ENCODE measurements at places on chromosomes 4 and X.

GRCh38 chr4:162865102-162865501, 301.6 kb downstream of the NAF1 start:
- DNase-seq: no peak

DNA sequence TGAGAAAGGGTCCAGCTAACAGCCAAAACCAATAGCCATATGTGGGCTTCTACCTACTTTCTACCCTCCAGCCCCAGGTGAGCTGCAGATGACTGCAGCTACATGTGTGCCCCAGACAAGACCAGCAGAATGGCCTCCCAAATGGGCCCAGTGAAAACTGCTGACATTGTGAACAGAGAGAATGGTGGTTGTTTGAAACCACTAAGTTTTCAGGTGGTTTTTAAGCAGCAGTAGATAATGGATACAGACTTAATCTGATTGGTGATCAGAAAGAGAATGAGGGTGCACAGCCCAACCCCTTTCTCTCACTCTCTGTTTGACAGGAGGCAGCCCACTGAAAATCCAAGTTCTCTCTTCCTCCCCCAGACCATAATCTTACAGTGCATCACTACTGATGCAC, 42.5 kb upstream of the BBS12 start:
- DNase-seq: no peak

GRCh38 chrX:15895334-15895733, 40.7 kb upstream of the AP1S2 start:
- DNase-seq: no peak

- DNase-seq: no peak
These were observed 66.2 kb upstream of the PGRMC2 start for GRCh38 chr4:128353791-128354190.

DNA sequence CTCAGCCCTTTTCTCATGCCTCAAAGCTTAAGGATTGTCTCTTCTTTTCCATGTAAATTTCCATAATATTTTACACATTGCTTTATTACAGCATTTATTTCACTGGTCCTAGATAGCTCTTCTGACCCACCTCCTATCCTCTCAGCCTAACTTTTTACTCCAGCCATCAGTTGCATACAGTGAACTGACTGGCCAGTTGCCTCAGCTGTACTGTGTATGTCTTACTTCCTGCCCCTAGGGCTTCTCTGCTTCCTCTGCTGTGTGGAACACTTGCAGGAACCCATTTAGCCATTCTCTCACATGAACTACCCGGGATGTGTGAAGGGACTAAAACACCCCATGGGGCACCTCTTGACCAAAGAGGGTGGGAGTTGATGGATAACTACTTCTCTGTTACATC, 18.0 kb downstream of the C4orf33 start:
- DNase-seq: no peak

DNA sequence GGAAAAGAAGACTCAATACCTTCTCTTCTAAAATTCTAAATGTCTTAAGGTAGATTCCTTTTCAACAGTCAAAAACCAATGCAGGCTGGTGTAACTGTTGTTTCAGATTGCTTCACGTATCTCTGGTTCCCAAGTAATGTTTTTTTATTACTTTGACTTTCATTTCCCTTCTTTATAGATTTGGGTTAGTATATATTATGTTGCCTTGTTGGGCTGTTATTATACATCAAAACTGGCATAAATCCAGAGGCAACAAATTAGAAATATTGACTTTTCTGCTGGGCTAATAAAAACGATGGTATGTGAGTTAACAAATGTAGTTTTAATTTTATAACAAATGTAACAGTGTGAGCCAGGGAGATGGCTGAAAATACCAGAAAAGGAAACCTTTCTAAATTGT, 444.7 kb upstream of the TENM3 start:
- no peak for DNase-seq

- no peak for DNase-seq
These were observed 70.4 kb downstream of the OR13H1 start for GRCh38 chrX:131614241-131614640.

- DNase-seq: no peak
These were observed 19.8 kb upstream of the BEND4 start for GRCh38 chr4:42172128-42172790.

GRCh38 chrX:149004936-149005335, 500.2 kb downstream of the IDS start:
- DNase-seq: no peak

DNA sequence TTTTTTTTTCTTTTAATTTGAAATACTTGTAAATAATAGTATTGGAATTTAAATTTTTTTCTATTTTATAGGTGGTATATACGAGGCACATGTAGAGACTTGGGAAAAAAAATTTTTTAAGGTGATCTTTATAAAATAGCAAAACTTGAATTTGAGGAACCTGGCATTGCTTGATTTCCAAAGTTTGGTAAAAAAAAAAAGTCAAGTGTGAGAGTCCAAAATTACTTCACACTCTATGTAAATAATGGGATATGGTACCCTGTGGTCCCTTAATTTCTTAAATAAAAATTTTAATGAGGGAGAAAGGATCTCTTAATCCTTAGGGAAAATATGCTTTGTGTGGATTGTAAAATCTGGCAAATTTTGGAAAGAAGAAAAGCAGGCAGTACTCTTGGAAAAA, 19.0 kb downstream of the SPRY1 start:
- DNase-seq: no peak

- no peak for DNase-seq
These were observed 39.9 kb upstream of the CYP4V2 start for GRCh38 chr4:186151499-186151898.

DNA sequence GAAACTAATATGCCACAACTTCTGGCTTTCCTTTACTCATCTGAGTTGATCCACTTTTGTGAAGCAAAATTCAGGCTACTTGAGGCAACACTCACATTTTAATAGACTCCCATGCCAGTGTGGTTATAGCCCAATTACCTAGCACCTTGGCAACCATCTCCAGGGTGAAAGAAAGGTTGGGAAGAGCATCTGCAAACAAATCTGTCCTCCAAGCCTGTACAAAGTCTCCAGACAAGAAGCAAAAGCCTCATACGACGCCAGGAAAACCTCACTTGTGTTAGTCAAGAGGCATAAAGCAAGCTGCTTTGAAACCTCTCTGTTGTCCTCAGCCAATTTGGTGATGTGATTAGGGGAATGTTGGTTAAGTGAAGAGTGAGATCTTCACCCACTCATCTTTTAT, 246.6 kb downstream of the THOC2 start:
- no peak for DNase-seq

DNA sequence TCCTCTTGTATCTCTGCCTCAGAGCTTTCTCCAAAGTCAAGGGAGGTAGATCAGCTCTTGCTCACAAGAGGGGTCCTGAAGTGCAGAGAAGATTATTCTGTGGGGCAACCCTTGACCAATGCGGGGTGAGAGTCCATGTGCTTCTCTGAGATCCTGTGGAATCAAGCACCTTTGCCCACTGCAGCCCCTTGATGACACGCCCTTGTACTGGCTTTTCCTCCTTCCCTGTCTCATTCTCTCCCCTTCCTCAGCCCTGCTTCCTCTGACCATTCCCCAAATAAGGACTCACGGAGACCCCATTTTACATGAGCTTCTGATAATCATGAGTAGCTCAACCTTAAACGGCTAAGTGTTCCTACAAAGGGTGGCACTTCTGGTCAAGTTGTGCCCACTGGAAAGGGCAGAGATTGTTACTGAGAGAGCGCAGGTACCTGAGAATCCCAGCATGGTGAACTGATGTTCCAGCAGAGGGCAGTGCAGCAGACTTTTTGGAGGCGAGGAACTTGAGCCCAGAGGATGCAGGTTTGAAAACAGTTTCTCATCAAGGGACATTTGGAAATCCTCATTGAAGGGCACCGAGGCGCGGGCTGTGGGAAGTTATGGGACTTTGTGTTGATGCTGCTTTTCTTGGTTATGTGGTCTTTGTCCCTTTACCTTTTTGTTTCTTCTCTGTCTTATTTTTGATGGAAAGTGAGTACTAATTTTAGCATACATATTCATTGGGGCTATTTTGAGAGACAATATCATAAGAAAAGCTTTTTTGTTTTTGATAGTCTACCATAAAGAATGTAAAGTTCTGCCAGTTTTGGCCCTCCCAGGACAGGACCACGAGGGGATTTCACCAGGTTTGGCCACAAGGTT, 201.3 kb downstream of the RBM46 start:
- DNase-seq: peak; percentile 56

GRCh38 chr4:153943738-153944415, 155.0 kb upstream of the SFRP2 start:
- no peak for DNase-seq

- DNase-seq: no peak
These were observed 163.2 kb downstream of the ANK2 start for GRCh38 chr4:113212613-113213012.

DNA sequence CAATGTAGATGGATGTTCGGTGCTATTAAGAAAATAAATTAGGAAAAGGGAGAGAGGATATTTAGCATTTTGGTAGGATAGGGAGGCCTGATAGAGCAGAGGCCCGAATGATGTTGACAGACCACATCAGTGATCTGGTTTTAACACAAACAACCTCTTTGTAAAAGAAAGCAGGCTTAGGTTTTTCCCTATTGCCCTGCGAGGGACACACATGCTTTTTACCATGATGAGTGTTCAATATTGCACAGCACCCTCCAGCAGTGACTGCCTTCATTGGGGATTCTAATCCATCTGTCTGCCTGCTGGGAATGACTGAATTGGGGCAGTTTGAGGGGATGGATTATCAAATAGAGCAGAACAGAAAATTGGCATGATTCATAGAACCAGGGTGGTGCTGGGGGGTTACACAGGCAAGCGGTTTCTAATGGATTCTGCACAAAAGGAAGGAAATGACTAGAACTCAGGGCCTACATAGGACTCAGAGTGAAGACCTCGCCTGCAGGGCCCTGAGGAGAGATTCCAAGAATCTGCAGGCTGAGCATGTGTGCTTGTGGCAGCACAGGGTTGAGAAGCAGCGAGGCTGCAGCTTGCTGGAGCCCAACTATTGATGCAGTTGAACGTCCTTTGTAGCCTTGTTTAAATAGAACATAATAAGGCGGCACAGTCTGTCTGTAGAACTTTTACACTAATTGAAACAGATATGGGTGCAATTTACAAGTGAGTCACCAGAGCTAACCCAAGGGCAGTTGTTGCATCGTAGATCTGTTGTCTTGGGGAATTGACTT, 58.0 kb downstream of the RHOH start:
- no peak for DNase-seq

DNA sequence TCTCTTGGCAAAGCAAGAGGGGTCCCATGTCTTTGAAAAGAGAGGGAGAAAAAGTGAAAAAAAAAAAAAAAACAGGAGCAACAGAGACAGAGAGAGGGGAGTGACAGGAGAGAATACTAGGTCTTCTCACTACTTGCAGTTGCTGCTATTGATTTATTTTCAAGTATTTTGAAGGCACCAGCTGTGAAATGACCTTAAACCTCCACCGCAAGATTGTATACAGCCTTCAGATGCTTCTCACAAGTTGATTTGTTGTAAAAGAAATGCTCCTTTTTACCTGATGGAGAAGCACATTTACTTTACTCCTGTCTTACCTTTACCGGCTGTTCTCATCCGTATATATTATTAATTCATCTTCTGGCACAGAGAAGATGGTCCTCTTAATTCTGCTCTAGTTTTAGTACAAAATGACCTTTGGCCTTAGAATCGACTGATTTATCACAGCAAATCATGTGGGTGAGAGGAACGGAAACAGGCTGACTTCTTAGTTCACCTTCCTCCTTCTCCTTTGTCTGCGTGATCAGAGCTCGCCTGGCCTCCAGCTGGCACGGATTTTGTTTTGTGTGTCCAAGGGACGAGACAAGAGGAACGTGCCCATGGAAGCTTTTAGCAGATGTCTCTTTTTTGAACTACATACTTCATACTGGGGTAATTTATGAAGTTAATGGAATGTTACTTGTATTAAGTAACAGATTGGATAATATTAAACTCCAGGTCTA, 82.4 kb upstream of the PACRGL start:
- no peak for DNase-seq

GRCh38 chr4:117700111-117700892, 334.0 kb upstream of the NDST3 start:
- no peak for DNase-seq

- DNase-seq: no peak
These were observed 75.8 kb downstream of the EVC2 start for GRCh38 chr4:5632571-5632970.

DNA sequence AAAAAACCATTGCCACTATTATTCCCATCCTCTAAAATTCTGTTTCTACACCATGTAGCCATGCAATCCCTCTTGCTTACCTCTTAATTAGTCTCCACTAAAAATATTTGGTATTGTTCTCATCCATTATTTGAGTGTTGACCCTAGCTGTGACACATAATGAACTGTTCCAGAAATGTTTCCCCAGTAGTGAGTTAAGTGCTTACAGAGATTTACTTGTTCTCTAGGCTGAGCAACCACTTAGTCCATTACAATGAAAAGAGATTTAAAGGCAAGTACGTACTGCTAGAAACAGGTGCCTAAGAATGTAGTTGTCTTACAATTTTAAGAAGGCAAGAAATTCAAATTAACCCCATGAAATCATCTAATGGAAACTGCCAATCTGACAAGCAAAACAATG, 112.7 kb upstream of the PTPN13 start:
- no peak for DNase-seq

DNA sequence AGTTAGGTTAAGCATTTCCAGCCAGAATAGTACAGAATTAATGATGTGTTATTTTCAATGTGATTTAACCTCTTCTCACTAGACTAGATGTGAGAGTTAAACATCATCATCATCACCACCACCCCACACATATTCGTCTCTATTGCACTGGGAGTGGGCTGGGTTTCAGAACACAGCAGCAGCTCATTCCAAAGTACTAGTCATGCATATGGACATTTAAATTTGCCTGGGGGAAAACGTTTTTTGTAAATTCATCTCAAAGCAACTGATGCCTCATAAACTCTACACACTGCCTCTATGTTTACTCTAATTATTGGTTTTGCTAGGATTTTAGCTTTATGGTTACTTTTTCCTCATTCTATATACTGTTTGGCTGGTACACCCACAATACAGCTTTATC, 509.1 kb downstream of the PPP4R3C start:
- DNase-seq: no peak

DNA sequence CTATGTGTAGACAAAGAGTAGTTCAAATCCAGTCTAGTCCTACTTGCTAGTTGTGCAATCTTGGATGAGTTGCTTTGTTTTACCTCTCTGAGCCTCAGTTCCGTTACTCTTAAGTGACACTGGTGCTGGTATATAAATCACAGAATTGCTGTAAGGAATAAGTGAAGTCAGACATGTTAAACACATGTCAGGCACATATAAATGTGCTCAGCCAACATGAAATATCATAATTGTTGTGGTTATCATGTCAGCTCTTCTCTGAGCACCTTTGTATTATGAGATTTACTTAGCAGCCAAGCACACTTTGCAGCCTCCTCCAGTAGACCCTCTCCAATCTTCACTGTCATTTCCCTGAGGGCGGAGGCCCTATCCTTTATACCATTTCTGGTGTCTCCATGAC, 87.9 kb upstream of the PAK3 start:
- no peak for DNase-seq

DNA sequence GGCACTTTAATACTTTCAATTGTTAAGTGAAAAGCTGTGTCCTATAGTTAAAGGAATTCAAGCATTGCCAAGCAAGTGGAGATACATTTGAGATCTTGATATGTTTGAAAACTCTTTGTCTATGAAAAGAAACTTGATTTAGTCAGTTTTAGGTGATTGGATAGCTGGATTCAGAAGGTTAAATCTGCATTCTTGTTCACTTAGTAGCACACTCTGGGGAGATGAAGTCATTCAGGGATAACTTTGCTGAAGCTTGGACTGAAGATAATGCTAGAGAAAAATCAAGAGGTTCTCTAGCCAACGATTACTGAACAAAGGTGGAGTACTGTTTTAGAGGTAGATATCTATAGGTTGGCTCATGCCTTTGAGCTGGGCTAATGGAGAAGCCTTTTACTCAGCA, 90.6 kb downstream of the DCAF8L2 start:
- DNase-seq: no peak
